Hematopoietic multipotent progenitor cell (in vitro differentiated cells): ENCODE measurements at places on chromosomes 12 and 14.

DNA sequence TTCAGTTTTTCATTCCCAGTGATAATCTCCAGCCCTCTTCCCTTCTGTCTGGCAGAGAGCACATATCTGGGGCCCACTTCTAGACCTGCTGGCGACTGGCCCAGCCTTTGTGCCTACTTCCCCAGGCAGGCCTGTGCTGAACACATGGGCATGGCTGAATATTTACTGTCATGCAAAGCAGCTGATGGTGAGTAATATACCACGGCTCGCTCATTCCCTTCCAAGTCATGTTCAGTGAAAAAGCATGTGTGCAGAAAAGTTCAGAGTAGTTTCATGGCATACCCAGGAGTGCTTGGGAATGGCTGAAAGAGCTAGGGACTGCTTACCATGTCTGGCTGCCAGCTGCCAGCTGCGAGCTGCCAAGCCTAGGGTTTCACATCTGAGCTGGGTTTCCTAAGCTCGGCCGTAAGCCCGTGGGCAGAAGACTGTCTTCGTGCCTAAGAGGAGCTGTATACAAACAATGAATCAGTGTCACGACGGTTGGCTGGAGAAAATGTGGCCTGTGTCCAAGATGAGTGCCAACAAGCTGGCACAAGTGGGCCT is 179.9 kb upstream of the PELI2 start:
- DNase-seq, result no peak

- no peak for DNase-seq
These were observed 68.7 kb upstream of the MED13L start for GRCh38 chr12:116346222-116346621.

DNA sequence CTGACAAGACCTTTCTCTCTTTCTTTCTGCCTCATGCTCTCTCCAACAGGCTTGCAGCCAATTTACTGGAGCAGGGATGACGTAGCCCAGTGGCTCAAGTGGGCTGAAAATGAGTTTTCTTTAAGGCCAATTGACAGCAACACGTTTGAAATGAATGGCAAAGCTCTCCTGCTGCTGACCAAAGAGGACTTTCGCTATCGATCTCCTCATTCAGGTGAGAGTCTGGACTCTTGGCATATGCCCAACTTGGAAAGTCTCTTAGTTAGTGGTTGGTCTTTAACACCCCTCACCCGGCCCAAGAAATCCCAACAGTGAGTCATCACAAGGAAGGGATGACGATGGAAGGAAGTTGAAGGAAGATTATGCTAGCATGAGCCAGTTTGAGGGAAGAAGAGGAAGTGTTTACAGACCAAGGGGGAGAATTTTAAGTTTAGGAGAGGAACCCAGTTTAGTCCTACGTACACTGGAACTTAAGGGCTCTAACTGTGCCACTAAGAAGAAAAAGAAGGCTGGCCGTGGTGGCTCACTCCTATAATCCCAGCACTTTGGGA is 189.7 kb downstream of the ETV6 start:
- DNase-seq, result peak; percentile 71

DNA sequence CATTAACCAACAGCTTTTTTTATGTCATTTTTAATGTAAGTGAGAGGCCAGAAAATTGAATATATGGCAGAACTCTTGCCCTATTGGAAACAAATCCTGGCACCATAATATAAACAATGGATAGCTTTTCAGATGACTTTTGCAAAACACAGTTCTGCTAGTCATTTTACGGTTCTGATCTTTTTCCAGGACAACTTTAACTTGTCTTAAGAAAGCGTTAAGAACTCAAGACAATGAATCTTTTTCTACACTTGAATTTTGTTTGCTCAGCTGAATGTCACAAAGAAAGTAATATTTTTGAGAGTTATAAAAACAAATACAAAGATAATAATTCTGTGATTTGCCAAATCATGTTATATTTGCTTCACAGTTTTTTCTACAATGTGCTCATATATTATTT is 13.2 kb downstream of the KERA start:
- DNase-seq, result no peak

DNA sequence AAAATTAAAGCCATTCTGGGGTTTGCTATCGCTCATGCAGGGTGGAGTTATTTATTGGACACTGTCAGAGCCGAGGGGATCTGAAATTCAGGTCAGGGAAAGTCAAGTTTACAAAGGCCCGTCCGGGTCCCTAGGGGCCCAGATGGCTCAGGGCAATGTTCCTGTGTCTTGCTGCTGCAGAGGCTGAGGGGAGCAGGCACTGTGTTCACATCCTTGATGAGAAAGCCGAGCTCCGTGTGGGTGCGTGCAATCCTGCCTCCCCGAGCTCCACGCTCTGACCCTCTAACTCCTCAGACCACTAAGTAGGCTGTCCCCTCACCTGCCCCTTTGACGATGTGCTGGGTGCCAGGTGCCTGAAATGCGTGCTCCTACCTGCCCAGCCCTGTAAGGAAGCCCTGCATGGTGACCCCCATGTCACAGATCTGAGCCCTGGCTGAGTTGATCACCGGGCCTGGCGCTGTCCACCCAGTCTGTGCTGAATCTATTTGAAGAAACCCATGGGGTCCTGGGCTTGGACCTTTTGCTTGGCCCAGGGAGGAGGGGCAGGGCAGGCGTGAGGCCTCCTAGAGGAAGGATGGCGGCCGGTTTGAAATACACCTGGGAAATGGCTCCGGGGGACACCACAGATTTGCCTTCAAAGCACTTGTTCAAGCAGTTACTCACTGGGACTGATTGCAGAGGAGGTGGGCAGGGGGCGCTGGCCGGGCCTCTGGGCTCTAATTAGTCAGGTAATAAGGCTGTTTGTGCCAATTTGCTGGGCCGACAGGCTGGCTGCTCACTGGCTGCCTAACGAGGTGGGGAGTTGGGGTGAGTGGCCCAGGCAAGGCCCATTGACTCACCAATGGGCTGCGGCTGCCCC is 204.3 kb downstream of the KIF26A start:
- no peak for DNase-seq

DNA sequence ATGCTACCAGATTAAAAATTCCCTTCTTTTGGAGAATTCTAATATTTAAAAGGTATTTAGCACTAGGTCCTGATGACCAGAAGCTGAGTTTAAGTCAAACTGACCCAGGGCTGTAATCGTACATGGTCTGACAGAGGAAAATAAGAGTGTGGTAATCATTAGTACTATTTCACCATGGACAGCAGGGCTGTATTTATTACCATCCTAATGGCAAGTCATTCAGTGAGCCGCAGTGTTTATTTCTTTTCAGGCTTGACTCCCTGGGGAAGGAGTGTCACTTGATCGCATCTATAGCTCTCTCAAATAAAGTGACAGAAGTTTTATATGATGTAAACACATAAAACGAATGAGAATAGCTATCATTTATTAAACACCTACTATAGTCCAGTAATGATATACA is 261.8 kb downstream of the BTG1 start:
- DNase-seq, result no peak

DNA sequence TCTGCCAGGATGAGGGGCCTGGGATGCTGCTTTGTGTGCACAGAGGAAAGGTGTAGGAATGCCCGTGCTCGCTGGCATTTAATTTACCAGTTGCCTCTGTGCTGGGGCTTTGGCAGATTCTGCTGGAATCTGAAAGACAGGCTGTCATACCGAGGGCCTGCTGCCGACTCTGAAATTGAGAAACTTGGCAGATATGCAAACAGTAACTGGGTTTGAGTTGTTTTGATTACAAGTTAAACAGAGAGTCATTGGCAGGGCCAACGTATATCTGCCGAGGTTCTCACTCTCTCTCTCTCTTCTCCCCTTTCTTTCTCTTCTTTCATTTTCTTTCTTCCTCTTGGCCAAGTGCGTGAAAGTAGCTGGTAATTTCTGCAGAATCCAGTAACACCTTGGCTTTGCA is 618.7 kb downstream of the VRK1 start:
- DNase-seq, result no peak

DNA sequence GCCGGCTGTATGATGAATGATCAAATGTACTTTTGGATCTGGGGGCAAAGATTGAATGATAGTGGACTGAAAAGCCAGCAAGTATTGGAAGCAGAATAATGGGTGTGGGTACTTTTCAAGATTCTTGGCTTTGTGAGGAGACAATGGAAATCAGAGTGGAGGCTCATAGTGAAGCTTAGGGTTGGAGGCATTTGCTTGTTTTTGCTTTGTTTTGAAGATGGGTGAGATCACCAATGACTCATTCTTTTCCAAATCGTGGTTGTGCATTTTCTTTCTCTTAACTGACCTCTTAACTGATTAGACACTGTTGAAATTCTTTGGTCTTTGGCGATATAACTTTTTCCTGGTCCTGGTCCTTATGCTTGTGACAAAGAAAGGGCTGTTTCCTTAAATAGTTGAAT is 54.4 kb downstream of the PELI2 start:
- peak; percentile 47 for DNase-seq

DNA sequence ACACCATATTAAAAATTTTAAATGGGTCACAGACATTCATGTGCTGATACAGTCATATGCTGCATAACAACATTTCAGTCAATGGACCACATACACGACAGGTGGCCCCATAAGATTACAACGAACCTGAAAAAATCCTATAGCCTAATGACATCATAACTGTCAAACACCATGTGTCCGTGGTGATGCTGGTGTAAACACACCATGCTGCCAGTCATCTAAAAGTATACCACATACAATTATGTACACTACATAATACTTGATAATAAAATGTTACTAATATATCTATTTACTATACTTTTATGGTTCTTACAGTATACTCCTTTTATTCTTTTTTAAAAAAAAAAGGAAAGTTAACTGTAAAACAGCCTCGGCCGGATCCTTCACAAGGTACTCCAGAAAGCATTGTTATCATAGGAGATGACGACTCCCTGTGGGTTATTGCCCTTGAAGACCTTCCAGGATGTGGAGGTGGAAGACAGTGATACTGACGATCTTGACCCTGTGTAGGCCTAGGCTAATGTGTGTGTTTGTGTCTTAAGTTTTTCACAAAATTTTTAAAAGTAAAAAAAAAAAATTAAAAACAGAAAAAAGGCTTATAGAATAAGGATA is 5.0 kb upstream of the TDG start:
- DNase-seq, result no peak

- DNase-seq, result no peak
These were observed 96.1 kb upstream of the DACT1 start for GRCh38 chr14:58541633-58542022.

DNA sequence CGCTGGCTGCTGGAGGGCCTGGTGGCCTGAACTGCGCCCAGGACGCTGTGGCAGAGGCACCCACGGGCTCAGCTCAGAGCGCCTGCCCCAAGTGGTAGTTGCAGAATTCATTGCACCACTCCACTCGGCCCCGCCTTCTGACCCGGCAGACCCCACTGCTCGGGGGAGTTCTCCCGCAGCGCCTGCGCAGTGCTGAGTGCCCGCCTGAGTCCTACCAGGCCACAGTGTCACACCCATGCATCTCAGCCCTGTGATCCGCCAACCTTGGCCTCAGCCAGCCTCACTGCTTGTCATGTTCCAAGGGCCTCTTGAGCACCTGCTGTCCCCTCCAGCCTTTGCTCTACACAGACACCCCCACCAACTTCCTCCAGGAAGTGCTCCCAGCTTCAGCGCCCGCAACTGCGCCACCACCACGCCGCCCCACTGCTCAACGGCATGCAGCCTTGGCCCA is 12.2 kb downstream of the DEGS2 start:
- peak; percentile 52 for DNase-seq
